ENCODE measurements at places on chromosomes 6 and 20.

DNA sequence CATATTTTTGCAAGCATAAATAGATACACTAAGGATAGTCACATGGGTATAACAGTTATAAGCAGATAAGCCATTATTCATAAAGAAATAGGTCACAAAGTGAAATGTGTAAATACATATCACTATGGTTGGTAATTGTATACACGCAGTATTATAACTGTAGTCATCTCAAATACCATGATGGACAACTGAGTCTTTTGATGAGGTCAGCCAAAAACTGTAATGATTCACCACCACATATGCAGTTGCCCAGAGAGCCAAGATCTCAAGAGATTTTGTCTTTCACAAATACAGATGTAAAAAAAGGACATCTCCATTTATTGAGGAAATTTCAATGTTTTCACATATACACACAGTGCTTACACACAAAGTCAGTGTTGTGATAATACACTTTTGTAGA, 28.3 kb downstream of the ZNF292 start:
- DNase-seq = no peak

- DNase-seq = no peak
Observed at GRCh38 chr6:83292900-83293843, 100.0 kb downstream of the RWDD2A start.

- DNase-seq = no peak
Observed at GRCh38 chr6:3361312-3362037, 95.4 kb downstream of the SLC22A23 start.

- no peak for DNase-seq
Observed at GRCh38 chr20:2093883-2094282, 7.7 kb upstream of the STK35 start.

DNA sequence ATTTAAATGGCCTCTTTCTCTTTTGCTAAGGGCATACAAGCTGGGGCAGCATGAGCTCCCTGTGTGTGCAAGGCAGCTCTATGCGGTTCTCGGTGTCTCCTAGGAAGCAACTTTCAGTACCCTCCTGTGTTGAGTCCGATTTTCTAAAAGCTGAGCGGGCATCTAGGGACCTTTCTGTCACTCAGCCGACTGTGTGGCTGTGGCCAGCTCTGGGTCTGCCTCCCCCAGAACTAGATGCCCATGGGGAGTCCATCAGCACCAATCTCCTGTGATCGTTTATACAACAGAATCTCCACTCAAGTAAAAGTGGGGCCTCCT, 7.5 kb downstream of the NELFCD start:
- DNase-seq = no peak

DNA sequence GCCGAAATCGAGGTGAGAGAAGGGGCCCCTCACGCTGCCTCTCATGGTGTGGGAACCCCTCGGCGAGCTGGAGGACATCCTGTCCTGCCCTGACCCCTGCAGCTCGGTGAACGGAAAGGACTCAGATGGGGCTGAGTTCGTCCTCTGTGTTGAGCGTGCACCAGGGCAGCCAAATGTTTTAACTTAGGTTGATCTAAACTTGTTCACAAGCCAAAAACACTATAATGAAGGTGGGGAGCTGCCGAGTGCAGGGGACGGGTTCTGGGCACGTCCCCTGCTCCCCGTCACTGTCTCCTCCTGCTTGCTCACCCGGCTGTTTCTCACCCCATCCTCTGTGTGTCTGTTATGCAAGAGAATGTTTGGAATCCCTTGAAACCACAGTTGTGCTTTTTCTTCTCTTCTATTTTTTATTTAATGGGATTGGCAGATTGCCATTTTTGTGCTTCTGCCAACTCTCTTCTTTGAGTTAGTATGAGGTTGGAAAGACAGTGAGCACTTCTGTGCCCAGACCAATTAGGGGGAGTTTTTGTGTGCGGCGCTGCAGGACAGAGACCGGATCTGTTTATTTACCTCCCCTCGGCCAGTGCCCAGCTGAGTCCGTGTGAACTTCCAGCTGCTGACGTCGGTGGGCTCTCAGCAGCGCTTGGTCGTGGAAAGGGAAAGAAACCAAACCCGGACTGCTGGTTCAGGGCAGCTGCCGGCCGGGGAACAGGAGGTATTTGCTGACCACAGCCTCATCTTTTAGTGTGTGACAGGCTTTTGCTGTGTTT, 158.1 kb downstream of the DTNBP1 start:
- DNase-seq = peak; percentile 84

DNA sequence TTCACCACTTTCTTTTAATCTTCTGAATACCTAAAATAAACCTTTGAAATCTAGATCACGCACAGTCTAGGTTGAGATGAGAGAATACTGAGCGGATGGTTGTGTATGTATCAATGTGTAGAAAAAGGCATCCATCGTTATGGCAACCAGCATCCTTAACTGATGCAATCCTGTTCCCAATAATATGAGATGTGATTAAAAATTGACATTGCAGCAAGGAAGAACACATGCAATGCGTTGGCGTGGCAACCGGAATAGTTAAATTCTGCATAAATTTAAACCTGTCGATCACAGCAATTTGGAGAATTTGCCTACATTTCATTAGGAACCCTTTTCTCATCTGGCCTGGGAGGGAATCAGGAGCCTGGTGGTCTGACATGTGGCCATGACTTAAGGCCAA, 1.3 kb upstream of the L3MBTL1 start:
- DNase-seq = no peak

GRCh38 chr20:50533061-50533460, 22.9 kb downstream of the PTPN1 start:
- DNase-seq = no peak

DNA sequence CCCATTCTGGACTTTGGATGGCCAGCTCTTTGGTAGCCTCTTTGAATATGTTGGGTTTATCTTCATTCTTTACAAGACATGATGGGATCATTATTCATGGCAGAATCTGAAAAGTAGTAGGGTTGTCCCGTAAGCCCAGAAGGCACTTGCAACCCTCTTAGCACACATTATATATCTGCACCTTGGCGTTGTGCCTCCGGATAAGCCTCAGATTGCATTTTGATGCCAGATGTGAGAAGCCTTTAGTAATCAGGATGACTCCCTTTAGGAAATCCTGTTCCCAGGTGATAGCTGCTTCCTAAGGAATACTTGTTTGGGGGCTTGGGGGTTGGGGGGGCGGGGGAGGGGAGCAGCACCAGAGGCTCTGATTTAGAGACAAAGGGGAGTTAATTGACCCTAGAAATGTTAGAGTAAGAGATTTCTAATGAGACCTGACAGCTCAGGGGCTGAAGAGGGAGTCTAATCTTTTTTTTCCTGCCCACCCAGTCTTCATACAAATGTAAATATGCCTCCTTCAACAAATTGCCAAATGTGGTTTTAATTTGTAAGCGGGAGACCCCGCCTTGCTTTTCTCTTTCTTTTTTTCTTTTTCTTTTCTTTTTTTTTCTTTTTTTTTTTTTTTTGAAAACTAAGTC, 55.1 kb downstream of the JAG1 start:
- no peak for DNase-seq

- DNase-seq = no peak
Observed at GRCh38 chr6:49087369-49087768, 375.7 kb downstream of the MMUT start.

DNA sequence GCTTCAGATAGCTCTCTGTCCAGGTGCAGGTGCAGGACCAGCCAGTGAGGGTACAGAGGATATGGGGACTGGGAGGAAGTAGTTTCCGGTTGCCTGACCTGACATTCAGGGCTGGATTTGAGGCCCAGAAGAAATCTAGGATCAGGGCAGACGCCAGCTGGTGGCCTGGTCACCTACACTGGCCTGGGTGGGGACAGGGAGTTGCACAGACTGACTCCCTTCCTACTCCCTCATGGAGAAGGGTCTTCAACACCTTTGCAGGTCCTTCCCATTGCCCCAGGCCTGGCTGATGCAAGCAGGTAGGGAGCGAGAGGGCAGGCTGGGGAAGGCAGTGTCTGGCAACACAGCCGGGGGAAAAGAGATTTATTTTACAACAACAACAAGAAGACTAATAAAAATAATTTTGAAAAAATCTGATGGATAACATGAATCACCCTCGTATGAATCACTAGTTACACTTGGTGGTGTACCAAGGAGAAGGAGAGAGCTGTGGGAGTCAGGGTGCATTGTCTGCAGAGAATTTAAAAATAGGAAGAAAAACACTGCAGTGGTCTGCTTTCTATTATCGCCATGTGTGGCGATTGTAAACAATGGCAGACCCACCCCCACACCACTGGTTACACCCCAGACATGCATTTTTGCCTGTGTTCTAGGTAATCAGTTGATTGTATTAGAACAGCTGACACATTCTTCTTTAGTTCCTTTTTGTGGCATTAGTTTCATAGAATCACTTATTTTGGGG, 62.3 kb upstream of the SNX9 start:
- no peak for DNase-seq

DNA sequence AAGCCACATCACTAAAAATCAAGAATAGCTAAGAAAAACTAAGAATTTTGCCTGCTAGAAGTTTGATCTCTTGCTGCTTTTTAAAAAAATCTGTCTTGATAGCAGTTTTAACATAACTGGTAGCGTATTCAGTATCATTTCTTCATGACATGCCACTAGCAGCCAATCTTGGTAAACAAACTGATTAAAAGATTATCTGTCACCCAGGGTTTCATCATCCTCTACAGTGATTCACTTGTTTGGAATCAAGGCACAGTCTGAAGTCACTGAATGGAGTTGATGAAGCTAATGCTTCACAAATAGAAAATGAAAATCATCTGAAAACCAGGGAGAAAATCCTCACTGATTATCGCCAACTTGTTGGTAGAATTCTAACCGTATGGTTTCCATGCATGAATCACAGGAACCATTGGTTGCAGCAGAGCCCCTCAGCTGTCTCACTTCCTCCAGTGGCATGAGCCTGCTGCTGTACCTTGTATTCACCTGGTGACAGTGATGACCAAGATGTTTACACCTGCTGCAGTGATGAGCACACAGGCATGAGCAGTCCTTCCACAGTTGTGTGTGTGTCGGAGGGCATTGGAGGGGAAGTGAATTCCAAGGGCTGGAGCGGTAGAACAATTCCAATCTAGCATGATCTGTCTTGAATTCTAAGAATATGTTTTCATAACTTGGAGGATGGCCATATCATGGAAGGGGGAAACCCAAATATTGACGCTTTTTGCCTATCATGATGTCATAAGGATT, 275.0 kb downstream of the KHDC1L start:
- DNase-seq = no peak

GRCh38 chr6:162119341-162119740, 608.2 kb downstream of the PRKN start:
- DNase-seq = peak; percentile 4

DNA sequence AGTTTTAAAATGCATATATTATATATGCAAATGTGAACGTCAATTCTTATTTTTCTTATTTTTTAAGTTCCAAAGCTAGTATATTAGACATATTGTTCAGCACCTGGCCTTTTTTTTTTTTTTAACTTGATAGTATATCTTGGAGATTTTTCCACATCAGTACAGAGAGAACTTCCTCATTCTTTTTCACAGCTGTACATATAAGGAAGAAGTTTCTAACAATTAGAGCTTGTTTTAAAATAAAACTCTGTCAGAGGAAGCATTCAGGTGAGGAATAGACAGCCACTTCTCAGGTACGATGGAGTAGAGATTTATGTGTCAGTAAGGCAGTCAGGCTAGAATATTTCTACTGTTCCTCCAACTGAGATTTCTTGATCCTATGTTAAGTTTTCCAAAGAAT, 233.1 kb upstream of the SUPT3H start:
- no peak for DNase-seq

DNA sequence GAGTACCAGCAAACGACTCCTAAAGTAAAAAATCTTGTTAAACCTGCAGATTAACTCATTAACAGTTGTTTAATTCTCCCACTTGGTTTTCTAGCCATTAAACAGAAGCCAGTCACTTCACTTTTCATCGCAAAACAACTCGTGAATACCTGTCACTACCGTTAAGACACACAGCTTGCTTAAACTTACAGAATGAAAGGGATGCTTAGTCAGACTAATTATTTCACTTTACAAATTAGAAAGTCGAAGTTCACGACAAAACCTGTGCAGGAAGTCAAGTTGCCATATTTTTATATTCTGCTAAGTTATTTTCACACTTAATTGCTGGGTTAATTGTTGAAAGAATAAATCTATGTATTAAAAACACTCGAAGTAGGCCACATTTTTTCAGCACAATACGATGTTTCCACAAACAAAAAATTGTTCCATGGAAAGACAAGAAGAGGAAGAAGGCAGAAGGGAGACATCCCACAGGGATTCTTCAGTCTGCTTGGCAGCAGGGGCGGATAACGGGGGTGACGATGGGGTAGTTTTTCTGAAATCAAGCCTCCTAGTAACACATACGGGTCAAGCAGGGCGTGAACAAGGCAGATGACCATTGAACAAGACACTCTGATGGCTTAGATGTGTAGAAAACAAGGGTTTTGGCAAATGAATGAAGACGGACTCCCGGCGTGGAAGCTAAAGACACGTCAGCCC, 933 bp downstream of the SSR1 start:
- peak; percentile 54 for DNase-seq

- DNase-seq = no peak
Observed at GRCh38 chr6:37688078-37688850, 9.4 kb downstream of the MDGA1 start.

GRCh38 chr6:146770965-146771735, 172.4 kb downstream of the ADGB start:
- no peak for DNase-seq

GRCh38 chr6:169074526-169074925, 179.1 kb downstream of the THBS2 start:
- DNase-seq = no peak

DNA sequence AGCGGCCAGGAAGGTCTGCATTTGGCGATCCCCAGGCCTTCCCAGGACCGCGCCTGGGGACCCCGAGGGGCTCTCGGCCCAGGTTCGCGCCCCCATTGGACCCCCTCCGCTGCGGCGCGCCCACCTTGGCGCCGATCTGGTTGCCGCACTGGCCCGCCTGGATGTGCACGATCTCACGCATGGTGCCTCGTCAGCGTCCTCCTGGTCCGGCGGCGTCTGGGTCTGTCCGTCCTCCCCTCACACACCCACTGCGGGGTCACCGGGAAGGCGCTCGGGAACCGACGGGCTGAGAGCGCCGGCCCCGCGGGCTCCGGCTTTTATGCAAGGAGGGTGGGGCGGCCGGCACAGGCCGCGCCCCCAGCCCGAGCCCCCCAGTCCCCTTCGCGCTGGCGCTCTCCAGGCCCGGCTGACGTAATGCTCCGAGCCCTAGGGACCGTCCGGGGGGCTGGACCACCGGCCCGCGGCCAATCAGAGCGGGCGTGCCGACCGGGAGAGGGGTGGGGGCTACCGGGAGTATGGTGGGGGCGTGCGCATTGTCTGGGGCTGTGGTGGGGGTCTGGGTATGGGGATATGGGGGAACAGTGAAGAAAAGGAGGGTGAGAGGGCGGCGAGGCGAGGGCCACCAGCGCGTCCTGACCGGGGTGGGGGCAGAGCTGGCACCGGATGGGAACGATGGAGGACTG, at the start of gene TUBB2B:
TSS of gene TUBB2B (minus strand) at position 291 of the 683 bp plus-strand sequence. CDS start at position 181, 110 bp downstream.
- DNase-seq = peak; percentile 88

- DNase-seq = no peak
Observed at GRCh38 chr6:144646093-144647056, 361.2 kb downstream of the UTRN start.
